ENCODE measurements at places on chromosomes 13 and 19.

- no peak for DNase-seq
Measured at GRCh38 chr19:55447421-55448174, 4.5 kb upstream of the SHISA7 start.

DNA sequence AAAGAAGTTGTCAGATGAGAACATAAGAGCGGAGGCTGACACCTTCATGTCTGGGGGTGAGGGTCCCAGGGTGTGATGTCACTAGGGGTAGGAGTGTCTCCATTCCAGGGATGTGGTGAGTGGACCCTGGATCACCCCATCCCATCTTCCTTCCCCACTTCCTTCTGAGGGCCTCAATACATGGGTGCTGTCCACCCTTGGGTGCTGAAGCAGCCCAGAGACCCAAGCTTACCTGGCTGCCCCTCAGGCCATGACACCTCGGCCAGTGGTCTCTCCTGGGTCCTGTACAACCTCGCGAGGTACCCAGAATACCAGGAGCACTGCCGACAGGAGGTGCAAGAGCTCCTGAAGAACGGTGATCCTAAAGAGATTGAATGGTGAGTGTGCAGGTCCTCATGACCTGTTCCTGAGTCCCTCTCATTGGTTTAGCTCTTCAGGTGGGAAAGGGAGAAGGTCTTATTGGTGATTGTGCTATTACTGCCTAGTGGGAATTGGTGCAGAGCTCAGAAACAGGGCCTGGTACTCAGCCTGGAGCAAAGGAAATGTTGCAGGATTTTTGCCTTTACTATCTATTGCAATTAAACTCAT is 37.7 kb upstream of the CYP4F8 start:
- DNase-seq: no peak

GRCh38 chr19:47106821-47107201 is 6.8 kb downstream of the ZC3H4 start:
- no peak for DNase-seq

- no peak for DNase-seq
Measured at GRCh38 chr13:44938854-44939253, 50.4 kb downstream of the NUFIP1 start.

GRCh38 chr13:67554746-67555452 is 324.8 kb upstream of the PCDH9 start:
- DNase-seq: no peak

GRCh38 chr19:50308991-50309390 is 20.2 kb downstream of the KCNC3 start:
- no peak for DNase-seq

Data from stimulated activated naive CD4-positive, alpha-beta T cell treated with Interleukin-2 at 50 U/mL for 16 hours (primary cell).